Dermis lymphatic vessel endothelial cell (primary cell): ENCODE measurements at places on chromosomes 5 and 9. TPM values are rescaled to one million over a fixed set of nuclear protein-coding genes. Genes with fewer than 3 reads are reported as not detected.

Gene PCDHAC1
- 0.09 and 0.11 TPM in 2 replicates for total RNA-seq

Gene NR5A1
- not detected in 2 replicates for total RNA-seq

Gene LHX3
- not detected in 2 replicates for total RNA-seq

Gene MELK
- 5.1 and 5.7 TPM in 2 replicates for total RNA-seq

Gene TLX3
- total RNA-seq, result not detected in 2 replicates

Gene ZFP37
- total RNA-seq, result 0.65 and 1.4 TPM in 2 replicates

Gene TTLL11
- 1.6 and 2.7 TPM in 2 replicates for total RNA-seq

Gene WNK2
- under 0.01 and 0.17 TPM in 2 replicates for total RNA-seq
